Endothelial cell (in vitro differentiated cells): ENCODE measurements at places on chromosomes 12 and 14.

- peak overlapping the region; percentile 89 for H3K4me3 ChIP-seq
- peaks cover 14% of the 10 kb centered on the region for H3K27me3 ChIP-seq
- H3K36me3 ChIP-seq, result no peaks in the 10 kb centered on the region
- peak; percentile 15 for DNase-seq
Observed at GRCh38 chr14:91946622-91947474, 646 bp downstream of the FBLN5 start.

- H3K27ac ChIP-seq, result no peak overlapping the region
- no peaks in the 10 kb centered on the region for H3K36me3 ChIP-seq
- H3K4me3 ChIP-seq, result no peak overlapping the region
- DNase-seq, result no peak
Observed at GRCh38 chr12:86727160-86727559, 471.0 kb upstream of the MGAT4C start.

GRCh38 chr14:74826574-74826973 is 49.4 kb downstream of the PROX2 start:
- no peak for DNase-seq
- no peaks in the 10 kb centered on the region for H3K27me3 ChIP-seq
- no peak overlapping the region for H3K27ac ChIP-seq
- no peak overlapping the region for H3K4me3 ChIP-seq

DNA sequence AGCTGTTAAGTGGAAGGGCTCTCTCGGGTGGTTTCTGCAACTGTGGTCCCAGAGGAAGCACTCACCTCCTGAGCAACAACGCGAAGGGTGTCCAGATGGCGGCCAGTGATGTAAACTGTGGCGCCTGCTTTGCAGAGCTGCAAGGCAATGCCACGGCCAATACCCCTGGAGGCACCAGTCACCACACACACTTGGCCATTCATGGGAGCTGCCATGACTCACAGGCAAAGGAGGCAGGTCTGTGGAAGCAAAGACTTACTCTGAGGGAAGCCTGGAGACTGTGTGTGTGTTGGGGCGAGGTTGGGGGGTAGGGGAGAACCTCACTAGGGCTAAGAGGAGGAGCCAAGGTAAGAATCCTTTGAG is 707 bp downstream of the DHRS1 start:
- peaks cover 24% of the 10 kb centered on the region for H3K4me1 ChIP-seq
- H3K27me3 ChIP-seq, result peaks cover 14% of the 10 kb centered on the region
- H3K36me3 ChIP-seq, result peaks cover 34% of the 10 kb centered on the region
- H3K4me3 ChIP-seq, result peak overlapping the region; percentile 97
- peak overlapping the region; percentile 89 for H3K27ac ChIP-seq

DNA sequence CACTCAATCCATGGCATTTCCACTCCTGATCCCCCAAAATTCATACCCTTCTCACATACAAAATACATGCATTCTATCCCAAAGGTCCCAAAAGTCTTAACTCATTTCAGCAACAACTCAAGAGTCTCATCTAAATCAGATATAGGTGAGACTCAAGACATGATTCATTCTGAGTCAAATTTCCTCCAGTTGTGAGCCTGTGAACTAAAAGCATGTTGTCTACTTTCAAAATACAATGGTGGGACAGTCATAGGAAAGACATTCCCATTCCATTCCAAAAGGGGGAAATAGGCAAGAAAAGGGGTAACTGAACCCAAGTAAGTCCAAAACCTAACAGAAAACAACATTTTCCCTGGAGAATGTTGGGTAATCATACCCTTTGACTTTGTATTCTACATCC is 103.3 kb downstream of the C12orf75 start:
- no peaks in the 10 kb centered on the region for H3K36me3 ChIP-seq
- no peak overlapping the region for H3K27ac ChIP-seq
- peaks cover 4% of the 10 kb centered on the region for H3K4me1 ChIP-seq
- H3K4me3 ChIP-seq, result no peak overlapping the region
- DNase-seq, result no peak
